BE2C (cell line): ENCODE measurements at places on chromosomes 6 and 20.

- no peak for DNase-seq
These were observed 11.7 kb upstream of the PRIM2 start for GRCh38 chr6:57305761-57306160.

GRCh38 chr6:72740135-72740534 is 118.3 kb downstream of the KCNQ5 start:
- DNase-seq: no peak

DNA sequence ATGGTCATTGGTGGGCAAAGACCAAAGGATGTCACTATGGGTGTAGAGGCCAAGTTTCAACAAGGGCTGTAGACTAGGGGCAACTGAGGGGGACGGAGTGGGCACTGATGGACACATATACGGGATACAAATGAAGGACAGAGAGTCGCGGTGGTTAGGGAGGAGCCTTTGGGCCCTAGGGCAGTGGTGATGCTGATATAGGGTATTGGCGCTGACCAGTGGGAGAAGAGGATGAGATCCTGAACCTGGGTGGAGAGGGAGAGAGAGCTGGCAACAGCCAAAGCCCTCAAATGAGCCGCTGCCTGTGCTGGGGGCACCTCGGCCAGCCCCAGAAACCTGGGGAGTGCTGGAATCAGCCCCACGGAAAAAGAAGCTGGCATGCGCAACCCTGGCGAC is 1.6 kb downstream of the CDH22 start:
- DNase-seq: no peak

DNA sequence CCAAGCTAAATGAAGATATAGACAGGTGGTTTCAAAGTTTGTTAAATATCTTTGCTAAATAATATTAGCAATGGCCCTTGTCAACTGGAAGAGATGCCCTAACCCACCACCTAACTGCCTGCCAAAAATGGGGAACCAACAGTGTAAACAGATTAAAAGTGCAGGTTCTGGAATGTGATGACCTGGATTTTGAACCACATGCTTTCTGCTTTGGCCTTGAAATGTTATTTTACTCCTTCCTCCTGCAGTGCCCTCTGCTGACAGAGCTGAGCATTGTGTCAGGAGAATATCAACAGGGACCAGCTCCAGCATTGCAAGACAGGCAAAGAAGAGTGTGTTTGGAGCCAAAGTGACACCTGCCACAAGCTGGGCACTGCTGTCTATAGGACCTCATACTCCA is 226.6 kb downstream of the MYLK4 start:
- DNase-seq: no peak

DNA sequence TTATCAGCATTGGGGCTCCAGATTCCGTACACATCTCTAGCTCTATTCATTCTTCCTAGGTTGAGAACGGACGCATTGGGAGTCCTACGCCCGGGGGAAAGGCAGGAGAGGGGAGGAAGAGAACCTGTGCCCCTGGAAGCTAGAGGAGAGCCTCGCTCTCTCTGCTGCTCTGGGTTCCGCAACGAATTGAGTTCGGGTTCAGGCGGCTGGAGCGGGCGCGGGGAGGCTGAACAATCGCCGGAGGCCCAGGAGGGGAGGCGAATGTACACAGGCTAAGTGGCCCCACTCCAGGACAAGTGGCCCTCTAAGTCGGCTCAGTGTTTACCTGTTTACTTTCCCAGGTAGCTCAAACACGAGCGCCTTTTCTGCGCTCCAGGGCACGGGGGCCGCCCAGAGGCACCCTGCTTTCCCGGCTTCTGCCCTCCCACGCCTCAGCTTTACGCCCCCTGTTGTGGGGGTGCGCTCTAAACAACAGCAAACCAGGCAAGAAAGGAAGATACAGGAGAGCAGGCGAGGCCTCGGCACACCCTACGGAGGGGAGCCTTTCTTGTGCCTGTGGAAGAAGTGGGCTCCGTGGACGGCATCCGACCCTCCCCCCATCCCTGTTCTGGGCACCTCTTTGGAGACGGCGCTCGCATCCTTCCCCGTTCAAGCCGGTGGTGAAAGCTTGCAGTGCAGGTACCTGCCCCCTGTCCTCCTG is 4.6 kb upstream of the NKX2-2 start:
- DNase-seq: no peak

GRCh38 chr6:131331873-131332781 is 196.9 kb downstream of the AKAP7 start:
- DNase-seq: no peak

DNA sequence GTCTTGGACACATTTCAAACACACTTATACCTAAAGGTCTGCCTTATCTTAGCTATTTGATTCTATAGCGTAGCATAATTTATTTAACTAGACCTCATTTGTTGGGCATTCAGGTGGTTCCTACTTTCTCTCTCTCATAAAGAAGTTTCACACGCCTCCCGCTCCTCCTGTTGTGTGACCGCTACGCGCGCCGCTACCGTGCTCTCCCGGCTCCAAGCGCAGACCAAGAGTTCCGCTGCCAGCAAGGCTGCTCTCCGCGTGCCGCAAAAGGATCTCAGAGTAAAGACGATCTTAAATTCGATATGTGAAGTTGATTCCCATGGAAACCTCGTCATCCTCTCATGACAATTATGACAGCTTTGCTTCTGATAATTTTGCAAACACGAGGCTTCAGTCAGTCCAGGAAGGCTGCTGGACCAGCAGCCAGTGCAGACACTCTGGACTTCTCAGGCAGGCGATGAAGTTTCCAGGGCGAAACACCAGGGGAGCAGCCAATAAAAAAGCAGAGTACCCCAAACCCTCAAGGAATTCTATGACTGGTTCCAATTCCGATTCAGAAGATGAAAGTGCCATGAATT is 20.4 kb downstream of the PRSS16 start:
- DNase-seq: no peak

GRCh38 chr20:62643521-62644043 is 1.3 kb downstream of the SLCO4A1 start:
- no peak for DNase-seq

- no peak for DNase-seq
These were observed 76.2 kb downstream of the CDH26 start for GRCh38 chr20:60034231-60035110.

GRCh38 chr20:58019850-58020625 is 208.4 kb downstream of the ANKRD60 start:
- no peak for DNase-seq

DNA sequence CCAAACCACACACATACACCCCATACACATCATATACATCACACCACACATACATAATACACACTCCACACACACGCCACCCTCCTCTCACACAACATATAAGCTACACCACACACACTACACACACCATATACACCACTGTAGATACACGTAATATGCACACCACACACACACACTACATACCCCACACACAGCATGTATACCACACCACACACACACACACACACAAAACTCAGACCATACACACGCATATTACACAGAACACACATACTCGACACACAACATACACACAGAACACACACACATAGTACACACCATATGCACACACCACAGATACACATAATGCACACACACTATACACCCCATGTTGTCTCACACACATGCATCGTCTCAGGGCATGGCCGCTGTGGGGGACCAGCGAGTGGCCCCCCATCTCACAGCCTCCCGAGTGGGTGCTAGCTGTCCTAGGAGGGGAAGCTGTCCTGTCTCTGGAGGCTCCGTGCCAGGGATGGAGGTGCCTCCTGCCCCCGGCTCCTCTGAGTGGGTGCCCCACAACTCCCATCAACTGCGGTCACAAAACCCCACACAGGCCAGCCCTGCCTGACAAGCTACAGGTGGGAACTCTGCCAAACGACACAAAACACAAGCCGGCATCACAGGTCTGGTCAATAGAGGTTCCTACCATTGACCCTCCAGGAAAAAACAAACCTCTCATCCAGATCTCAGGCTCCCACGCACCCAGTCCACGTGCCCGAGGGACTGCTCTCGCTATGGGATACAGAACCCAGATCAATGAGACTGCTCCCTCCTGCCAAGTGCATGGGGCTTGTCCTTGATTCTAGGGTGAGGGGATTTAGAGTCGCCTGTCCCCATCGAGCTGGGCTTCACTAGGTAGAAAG is 49.1 kb downstream of the DACT2 start:
- DNase-seq: no peak

- DNase-seq: no peak
These were observed 69.3 kb downstream of the PTPN1 start for GRCh38 chr20:50579511-50579910.

- no peak for DNase-seq
These were observed 959.8 kb downstream of the EPHA7 start for GRCh38 chr6:92459606-92460005.

- DNase-seq: no peak
These were observed 191.9 kb downstream of the CENPW start for GRCh38 chr6:126531840-126532239.
